ENCODE measurements at places on chromosomes 5 and 9.
A peak's percentile ranks its signal among the peaks of the same experiment; 100 is the strongest.

GRCh38 chr5:119353686-119354366 is 2.0 kb upstream of the TNFAIP8 start:
- no peak for DNase-seq

DNA sequence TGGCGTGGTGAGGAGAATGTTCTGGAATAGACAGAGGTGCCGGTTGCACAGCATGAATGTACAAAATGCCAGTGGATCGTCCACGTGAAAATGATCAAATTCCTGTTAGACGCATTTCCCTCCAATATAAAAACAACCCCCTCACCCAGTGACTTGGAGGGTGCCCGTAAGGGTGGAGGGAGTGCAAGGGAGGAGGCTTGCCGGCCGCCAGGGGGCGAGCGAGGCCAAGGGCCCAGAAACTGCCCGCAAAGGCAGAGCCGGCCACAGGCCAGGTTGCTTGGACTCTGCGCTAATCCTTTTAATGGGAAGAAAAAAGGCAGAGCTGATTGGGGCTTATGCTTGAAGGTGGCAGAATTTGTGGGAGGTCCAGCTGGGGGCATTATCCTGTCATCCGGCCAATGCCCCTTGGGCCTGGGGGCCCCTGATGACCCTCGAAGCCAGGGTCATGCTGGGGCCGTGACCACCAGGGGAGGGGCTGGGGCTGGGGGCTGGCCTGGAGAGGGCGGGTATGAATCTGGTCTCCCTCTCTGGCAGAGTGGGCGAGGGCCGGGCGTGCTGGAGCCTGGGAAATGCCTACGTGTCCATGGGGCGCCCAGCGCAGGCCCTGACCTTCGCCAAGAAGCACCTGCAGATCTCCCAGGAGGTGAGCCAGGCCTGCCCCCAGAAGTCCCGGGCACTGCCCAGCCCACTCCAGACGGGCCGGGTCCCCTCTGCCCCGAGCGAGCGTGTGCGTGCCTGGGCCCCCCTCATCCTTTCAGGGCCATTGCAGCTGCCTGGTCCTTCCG is 12.0 kb downstream of the GPSM1 start:
- peak; percentile 90 for DNase-seq

DNA sequence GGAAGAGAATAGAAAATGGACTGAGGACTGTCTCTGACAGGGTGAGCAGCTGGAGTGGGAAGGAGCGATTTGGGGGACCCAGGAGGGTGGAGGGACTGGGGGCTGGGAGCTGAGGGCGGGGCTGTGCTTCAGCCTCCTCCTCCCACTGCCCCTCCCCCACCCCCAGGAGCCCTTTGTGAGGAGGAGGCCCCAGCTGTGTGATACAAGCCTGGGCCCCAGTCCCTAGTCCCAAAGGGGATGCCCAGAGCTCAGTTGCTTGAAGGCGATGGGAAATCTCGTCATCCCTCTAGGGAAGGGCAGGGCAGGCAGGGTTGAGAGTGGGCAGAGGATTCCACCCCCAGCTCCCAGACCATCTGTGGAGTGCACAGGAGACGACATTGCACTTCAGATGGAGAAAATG is at the start of gene SPATA31E1:
Gene SPATA31E1, plus strand, starts transcription at position 251 of the 400 bp plus-strand sequence. Its CDS starts 15 bp downstream, at position 266.
- no peak for DNase-seq

GRCh38 chr9:82600536-82601292 is 462.2 kb downstream of the RASEF start:
- no peak for DNase-seq

GRCh38 chr5:134479839-134480238 is 45.6 kb upstream of the JADE2 start:
- no peak for DNase-seq

GRCh38 chr9:84216151-84216550 is 124.4 kb downstream of the SLC28A3 start:
- DNase-seq, result no peak

- DNase-seq, result peak; percentile 60
These were observed 29.0 kb upstream of the ENTREP1 start for GRCh38 chr9:69295872-69296552.

GRCh38 chr9:99051406-99051805 is 53.5 kb upstream of the TGFBR1 start:
- DNase-seq, result peak; percentile 27

DNA sequence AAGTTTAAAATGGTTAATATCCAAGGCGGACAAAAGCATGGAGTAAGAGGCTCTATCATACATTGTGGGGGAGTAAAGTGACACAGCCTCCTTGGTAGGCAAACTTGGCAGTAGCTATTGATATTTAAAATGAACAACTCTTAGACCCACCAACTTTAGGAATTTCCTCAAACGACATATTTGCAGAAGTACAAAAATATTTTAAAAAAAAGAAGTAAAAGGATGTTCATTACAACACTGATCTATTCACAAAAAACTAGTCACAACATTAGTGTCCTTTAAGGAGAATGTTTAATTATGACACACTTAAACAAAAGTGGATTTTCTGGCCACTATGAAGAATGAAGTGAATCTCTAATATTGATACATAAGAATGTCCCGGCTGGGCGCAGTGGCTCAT is 1.7 kb downstream of the ALG2 start:
- DNase-seq, result no peak

- no peak for DNase-seq
These were observed 43.5 kb downstream of the COL23A1 start for GRCh38 chr5:178546675-178547033.

DNA sequence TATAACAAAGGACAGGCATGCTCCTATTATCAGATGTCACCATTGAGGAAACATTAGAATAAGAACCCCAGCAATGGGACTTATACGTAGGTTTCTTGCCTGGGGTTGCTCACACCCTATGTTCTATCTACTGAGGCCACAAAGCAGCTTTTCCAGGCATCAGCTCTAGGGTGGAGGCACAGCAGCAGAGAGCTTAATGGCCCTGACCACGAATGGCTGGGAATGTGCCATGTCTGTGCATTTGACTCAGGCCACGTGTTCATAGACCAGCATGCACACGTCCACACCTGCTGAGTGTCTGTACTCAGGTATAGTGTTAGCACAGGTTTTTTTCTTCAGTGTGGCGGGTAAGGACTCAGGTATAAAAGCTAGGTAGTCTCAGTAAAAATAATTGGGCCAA is 129.4 kb downstream of the AOPEP start:
- DNase-seq, result no peak

DNA sequence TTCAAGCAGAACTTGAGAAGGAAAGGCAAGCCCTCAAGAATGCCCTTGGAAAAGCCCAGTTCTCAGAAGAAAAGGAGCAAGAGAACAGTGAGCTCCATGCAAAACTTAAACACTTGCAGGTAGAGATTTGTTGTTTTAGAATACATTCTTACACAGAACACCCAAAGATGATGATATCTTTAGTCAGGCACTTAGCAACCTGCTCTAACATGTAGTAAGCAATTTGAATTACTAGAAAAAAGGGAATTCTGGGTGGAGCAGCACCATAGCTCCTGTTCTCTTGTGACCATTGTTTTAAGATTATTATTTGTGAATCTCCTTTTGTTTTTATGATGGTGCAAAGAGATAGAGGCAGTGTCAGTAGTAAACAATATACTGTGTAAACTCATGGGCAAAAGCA is 63.1 kb downstream of the RAB14 start:
- no peak for DNase-seq

DNA sequence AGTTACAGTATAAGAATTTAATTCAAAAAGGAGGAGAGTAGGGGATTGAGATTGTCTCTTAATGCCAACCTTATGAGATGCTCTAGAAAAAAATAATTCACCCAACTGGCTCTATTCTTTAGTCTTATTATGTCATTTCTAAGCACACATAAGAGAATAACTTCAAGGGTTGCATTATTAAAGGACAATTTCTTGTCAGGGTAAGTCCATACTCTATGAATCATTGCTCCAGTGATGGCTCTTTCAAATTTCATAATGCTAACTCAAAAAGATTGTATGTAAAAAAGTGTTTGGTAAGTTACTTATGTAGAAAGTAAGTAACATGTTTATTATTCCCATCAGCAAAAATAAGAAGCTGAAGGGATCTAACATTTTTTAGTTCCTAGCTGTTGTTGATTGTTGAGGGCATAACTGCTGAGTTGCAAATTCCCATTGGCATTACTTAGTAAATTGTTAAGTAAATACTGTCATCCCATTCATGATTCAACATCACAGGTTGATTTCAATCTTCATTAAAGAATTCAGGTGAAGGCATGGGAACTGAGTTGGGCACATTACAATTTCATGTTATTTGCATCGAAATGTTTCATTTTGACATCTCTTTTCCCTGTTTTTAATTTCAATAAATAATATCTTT is 28.6 kb downstream of the ALDH1A1 start:
- DNase-seq, result no peak

- no peak for DNase-seq
These were observed 20.2 kb downstream of the PLPP7 start for GRCh38 chr9:131309530-131310276.

- no peak for DNase-seq
These were observed 39.3 kb downstream of the PIK3R1 start for GRCh38 chr5:68254810-68255209.

DNA sequence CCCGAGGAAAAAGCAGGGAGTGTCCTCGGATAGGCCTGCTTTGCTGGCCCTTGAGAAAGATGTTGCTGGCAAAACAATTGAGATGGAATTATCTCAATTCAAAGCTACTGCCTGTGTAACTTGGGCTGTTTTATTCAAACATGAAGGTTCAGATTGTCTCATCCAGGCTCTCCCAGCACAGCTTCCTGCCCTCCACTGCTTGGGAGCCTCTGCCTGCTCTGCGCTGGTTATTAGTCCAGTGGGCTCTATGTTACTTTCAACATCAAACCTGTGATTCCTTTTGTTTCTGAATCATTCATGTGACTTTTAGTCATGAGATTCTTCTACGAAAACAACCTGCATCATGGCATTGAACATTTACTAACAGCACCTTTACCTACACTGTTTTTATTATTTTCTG is 123.2 kb downstream of the SNCAIP start:
- no peak for DNase-seq

DNA sequence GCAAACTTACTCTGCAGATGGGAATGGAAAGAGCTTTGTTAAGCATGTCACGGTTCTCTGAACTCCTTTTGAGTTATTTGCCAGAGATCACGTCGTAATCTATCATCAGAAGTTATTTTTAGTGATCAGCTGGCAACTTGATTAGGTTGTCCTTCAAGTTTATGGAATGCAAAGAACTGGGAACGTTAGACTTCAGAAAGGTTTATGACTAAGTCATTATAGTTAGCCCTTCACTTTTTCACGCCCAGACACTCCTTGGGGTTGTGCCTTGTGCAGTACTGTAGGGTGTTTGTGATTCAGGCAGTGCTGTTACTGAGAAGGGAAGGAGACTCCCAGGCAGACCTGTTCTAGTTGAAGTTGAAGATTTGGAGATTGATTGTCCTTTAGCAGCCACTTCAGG is 26.8 kb upstream of the PHF2 start:
- DNase-seq, result peak; percentile 42

- DNase-seq, result no peak
These were observed 10.3 kb upstream of the FST start for GRCh38 chr5:53469946-53470687.

DNA sequence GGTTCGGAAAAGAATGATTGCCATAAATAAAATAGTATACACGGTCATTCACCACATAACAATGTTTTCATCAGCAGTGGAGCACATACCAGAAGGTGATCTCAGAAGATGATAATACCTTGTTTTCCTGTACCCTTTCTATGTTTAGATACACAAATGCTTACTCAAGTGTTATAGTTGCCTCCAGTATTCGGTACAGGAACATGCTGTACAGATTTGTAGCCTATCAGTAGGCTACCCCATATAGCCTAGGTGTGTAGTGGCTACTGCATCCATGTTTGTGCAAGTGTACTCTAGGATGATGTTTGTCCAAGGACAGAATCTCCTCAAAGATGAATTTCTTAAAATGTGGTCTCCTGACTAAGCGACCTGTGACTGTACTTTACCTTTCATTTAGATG is 59.2 kb downstream of the ICE1 start:
- DNase-seq, result no peak

GRCh38 chr9:76321195-76321828 is 72.9 kb downstream of the RFK start:
- peak; percentile 10 for DNase-seq

GRCh38 chr5:45696206-45696836 is at the start of gene HCN1:
Gene HCN1 (minus strand): TSS chr5:45696380.
- peak; percentile 60 for DNase-seq

GRCh38 chr9:135609366-135609955 is 29.9 kb downstream of the GLT6D1 start:
- no peak for DNase-seq
